NCI-H510A treated with DMSO at 0.1 percent for 48 hours (cell line): ENCODE measurements at places on chromosomes 3 and 15.

- DNase-seq, result no peak
These were observed 18.2 kb downstream of the PIF1 start for GRCh38 chr15:64807051-64807749.

GRCh38 chr3:107619549-107619948 is 96.8 kb downstream of the BBX start:
- no peak for DNase-seq

- DNase-seq, result no peak
These were observed 7.9 kb upstream of the TNK2 start for GRCh38 chr3:195916291-195916690.

- DNase-seq, result peak; percentile 13
These were observed 53.4 kb downstream of the USP13 start for GRCh38 chr3:179706233-179706632.

GRCh38 chr15:67074886-67075229 is 9.5 kb downstream of the SMAD3 start:
- DNase-seq, result no peak

- DNase-seq, result no peak
These were observed 8.2 kb upstream of the LCTL start for GRCh38 chr15:66573719-66574595.

GRCh38 chr3:172030181-172030580 is 9.2 kb upstream of the FNDC3B start:
- DNase-seq, result peak; percentile 82

DNA sequence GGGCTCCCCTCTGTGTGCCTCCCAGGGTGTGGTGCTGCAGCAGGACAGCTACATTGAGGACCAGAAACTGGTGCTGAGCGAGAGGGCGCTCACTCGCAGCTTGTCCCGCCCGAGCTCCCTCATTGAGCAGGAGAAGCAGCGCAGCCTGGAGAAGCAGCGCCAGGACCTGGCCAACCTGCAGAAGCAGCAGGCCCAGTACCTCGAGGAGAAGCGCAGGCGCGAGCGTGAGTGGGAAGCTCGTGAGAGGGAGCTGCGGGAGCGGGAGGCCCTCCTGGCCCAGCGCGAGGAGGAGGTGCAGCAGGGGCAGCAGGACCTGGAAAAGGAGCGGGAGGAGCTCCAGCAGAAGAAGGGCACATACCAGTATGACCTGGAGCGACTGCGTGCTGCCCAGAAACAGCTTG is 53.7 kb downstream of the KLHL25 start:
- no peak for DNase-seq

DNA sequence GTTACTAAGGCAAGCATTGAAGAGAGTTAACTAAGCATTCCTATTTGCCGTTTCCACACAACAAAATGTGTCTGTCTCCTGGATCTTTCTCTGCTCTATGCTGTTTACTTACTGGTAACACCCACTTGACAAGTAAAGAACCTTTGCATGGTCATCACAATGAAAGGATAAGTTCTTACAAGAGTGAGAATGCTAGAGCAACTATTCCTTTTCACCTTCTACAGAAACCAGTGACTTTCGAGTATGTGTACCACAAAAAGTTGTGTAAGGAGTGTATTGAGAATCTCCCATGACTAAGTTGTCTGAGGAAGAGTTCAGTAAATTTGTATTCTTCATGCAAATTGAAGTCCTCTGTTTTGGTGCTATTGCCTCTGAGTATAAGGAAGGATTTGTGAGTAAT is 10.8 kb downstream of the TIPARP start:
- peak; percentile 38 for DNase-seq

DNA sequence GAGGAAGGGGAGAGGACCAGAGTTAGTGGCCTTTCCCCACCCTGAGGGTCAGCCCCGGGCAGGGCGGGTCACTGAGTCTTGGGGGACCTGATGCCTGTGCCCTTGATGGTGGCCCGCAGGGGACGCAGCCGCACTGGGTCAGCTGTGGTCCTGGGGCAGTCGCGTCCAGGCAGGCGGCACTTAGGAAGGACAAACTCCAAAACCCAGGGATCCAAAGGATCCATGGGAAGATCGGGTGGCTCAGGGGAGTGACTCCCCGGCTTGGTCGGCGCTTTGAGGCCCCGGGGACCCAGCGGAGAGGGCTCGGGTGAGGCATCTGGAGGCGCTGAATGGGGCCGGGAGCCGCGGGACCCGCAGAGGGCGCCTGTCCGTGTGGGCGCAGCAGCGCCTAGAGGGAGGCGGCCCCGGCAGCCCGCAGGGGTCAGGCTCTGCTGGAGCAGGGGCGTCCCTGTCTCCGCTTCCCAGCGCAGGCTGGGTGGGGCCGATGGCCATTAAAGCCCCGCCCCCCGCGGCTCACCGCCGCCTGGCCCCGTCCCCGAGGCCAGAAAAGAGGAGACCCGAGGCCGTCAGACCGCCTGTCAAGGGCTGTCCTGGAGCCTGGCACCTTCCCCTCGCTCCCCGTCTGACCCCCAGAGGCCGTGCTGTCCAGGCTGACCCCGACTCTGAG is 17.5 kb downstream of the CIDEC start:
- DNase-seq, result no peak

GRCh38 chr15:77901921-77902750 is 175.4 kb downstream of the TBC1D2B start:
- peak; percentile 2 for DNase-seq

GRCh38 chr3:49629866-49630265 is 44.3 kb upstream of the APEH start:
- DNase-seq, result no peak

DNA sequence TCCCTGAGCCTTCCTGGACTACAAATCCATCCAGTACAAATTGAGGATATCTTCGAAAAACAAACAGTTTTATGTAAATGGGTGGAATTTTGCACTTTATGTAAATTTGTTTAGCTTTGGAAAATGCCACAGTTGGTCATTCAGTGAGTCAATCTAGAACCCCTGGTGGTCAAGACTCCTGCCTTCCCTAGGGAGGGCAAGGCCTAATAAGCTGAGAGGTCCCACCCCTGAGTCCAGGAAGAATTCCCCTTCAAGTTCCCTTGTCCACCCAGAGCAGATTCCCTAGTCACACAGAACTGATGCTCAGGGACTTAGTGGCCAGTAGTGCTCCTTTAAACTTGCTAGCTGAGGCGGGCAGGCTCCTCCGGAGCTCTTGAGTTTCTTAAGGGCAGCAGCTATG is 6.1 kb upstream of the RUBCN start:
- DNase-seq, result no peak

DNA sequence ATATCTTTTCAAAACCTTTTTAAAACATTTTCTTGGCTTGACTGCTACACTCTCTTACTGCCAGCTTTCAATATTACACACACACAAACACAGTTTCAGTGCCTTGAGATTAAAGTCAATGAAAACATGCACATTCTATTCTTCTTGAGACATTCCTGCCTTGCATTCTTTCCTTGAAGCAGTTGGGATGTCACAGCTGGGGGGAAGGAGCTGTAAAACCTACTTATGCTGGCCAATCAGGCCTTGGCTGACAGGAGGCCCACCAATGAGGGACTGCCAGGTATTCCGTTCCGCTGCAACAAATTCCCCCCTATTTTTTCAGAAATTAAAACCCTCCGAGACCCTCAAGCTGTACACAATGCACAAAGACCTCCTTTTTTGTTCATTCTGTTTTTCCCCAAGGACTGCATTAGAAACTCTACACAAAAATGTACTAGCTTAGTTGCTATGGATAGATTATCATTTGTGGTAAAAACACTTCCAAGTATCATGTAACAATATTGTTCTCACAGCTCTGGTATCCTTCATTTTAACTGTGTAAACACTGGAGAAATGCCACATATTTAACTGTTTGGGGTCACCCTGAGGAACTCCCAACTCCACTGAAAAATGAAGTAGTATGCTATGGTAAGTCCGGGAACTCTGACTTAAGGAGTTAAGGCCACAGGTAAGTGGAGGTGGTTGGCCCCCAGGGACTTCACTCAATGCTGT is 18.5 kb downstream of the FSTL1 start:
- DNase-seq, result no peak

DNA sequence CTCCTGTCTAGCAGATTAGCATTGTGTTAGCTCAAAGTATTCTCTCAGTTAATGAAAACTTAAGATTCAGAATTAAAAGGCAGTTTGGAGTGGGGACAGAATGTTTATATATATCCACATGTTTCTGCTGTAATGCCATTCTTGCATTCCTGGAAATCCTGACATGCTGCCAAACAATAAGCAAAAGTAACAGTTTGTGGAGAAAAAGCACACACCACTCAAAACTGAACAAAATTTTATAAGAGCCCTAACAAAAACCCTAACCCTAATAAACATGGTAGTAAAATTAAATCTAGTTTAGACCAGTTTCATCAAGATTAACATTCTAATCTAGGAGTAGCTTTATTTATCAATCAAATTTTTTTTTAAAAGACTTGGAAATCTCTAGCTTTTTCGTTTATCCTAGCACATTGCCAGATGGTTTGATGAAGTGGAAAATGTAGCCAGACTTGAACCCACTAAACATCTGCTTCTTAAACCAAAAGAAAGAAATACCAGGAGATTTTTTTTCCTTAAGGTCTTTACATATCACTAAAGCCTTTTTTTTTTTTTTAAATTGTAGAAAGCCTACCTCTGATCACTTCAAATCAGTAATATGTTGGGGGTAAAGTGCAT is 3.7 kb downstream of the TCAIM start:
- no peak for DNase-seq

DNA sequence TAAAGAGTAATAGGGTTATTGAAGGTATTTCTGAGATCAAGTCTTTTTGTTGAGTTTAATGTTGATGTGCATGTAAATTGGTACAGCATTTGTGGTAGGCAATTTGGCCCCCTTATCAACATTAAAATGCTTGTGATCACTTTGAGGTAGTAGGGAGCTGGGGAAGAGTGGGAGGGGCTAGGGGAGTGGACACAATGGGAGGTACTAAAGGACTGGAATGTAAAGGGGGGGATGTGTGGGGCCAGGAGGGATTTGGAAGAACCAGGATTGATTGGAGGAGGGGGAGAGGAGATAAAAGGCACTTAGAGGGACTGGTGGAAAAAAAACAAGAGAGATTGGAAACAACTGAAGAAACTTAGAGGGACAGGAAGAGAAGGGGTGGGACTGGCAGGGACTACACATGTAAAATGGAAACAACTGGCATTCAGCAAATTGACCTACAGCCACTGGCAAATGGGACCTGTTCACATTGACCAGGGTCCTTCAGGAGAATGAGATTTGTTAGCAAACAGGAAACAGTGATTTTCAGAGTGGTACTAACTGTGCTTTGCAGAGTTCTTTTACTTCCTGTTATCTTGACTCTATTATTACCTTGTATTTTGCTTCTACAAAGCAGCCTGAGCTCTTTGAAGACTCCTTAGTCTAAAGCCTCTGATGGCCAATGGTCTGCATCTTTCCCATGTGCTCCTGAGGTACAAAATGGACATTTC is 47.8 kb upstream of the ZBTB38 start:
- no peak for DNase-seq

- no peak for DNase-seq
These were observed 193.0 kb upstream of the TLE3 start for GRCh38 chr15:70290708-70291107.

DNA sequence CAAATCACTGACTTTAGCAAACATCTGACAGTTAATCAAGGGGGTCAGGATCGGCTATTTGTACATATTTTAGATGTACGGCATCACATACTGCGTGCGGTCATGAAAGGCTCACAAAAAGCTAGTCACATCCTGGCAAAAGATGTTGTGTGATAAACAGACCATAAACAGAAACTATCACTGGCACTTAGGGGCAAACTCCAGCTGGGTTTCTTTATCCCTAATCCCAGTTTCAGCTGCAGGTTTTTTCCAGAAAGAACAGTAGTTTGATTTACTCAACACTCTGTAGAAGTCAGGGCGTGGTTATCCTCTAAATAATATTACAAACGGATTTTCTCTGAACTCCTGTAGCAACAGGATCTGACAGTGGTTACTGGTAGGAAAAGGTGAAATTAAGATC is 112.4 kb upstream of the BHLHE40 start:
- no peak for DNase-seq

DNA sequence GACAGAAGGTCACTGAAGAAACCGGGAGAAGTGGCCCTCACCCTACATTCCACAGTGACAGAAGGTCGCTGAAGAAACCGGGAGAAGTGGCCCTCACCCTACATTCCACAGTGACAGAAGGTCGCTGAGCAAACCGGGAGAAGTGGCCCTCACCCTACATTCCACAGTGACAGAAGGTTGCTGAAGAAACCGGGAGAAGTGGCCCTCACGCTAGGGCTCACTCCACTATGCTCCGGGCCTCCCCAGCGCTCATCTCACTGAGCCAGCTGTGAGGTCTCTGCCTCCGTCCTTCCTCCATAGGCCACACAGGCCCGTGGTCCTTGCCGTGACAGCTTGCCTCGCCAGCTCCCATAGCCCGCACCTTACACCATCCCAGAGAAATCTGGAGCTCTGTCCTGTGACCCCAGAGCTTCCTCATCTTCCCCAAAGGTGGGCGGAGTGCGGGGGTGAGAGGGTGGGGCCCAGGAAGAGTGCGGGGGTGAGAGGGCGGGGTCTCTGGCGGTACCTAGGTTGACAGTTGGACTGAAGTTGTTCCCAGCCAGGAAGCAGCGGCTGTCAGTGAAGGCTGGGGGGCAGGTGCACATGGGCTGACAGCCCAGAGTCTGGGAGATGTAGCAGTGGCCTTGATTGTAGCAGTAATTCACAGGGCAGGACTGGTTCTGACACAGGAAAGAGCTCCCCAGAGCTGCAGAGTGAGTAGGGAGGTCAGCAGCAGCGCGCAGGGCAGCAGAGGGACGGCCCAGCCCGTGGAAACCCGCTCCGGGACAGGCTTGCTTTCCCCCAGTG is 32.0 kb downstream of the MUC20 start:
- DNase-seq, result no peak

- DNase-seq, result no peak
These were observed 36.7 kb downstream of the SMAD3 start for GRCh38 chr15:67101911-67102598.

DNA sequence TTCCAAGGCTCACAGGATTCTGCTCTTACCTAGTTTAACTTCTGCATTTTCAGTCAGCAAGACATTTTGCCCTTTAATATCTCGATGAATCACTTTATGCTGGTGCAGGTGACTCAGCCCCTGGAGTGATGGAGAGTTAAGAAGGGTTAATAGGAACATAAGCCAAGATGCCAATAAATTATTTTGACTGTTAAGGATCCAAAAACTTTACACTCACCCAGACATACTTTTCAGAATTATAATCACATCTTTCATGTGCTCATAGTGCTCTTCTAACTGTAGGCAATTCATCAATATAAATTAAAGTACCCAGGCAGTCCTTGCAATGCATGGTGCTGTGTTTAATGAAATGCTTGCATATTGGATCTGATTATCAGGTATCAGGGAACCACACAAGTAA is 164.1 kb upstream of the SLC2A2 start:
- no peak for DNase-seq

GRCh38 chr15:25171111-25171811 is 216.5 kb downstream of the SNRPN start:
- DNase-seq, result no peak

DNA sequence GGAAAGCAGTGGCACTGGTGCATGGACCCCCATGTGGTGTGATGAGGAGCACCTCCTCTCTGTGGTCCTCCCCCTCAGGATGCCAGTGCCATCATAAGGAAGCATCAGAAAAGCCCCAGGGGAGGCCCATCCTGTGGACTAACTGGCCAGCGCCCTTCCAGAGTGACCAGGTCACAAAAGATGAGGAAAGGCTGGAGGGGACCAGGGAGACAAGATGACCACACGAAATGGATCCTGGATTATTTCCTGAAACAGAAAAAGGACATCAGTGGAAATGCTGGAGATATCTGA is 56.4 kb downstream of the TPRA1 start:
- DNase-seq, result no peak
